Nephron progenitor cell (in vitro differentiated cells): ENCODE measurements at places on chromosomes 4 and X.

DNA sequence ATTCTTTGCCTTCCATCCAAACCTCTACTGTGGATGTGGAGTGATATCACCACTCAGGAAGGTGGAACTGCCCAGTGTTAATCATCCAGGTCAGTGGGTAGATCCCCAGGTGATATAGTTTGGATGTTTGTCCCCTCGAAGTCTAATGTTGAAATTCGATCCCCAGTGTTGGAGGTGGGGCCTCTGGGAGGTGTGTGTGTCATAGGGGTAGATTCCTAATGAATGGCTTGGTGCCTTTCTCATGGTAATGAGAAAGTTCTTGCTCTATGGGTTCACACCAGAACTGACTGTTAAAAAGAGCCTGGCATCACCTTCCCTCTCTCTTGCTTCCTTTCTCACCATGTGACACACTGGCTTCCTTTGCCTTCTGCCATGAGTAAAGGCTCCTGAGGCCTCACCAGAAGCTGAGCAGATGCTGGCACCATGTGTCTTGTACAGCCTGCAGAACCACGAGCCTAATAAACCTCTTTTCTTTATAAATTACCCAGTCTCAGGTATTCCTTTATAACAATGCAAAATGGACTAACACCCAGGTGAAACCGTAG, 6.8 kb upstream of the SOWAHB start:
- no peak for DNase-seq

DNA sequence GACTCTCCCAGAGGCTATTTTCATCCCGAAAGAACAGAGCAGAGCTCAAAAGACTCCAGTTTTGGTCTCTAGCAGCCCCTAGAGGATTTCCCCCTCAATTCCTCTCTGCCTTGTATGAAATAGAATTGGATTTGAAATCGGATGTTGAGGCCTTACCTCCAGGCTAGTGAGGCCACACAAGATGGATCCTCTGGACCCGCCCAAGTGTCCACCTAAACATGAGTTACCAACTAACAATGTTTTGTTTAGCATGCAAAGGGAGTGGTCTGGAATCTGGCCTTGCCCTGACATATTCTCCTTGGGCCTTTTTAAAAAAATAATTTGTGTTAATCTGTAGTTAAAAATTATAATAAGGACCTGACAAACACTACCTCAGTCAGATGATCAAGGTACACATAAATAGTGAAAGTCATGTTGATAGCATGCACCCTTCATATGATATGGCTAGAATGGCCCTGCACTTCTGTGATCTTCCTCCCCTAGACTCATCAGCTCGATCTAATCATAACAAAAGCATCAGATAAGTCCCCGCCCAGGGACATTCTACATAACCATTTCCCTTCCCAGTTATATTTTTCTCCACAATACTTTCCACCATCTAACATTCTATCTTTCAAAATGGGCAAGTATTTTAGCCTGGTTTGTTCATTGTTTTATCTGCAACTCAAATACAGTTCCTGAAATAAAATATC, 6.5 kb downstream of the TLR8 start:
- DNase-seq: no peak

- no peak for DNase-seq
Observed at GRCh38 chrX:48532161-48532560, 7.4 kb upstream of the TBC1D25 start.

DNA sequence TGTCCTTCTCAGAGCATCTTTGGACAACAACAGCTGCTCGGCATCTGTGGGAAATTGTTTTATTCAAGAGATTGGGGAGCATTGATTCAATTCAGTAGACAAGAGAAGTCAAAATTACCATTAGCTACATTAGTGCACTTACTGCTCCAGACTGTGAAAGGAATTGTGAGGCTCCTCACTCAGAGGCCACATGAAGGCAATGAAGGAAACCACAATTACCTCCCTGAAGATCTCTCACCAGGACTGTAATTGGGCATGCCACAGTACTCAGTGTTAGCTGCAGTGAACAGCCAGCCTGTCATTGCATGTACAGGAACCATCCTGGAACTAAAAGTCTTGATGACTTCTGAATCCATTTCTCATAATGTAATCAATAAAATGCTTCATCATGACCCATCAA, 144.8 kb downstream of the PPA2 start:
- DNase-seq: no peak

GRCh38 chr4:107299646-107300045, 263.5 kb upstream of the DKK2 start:
- DNase-seq: no peak

DNA sequence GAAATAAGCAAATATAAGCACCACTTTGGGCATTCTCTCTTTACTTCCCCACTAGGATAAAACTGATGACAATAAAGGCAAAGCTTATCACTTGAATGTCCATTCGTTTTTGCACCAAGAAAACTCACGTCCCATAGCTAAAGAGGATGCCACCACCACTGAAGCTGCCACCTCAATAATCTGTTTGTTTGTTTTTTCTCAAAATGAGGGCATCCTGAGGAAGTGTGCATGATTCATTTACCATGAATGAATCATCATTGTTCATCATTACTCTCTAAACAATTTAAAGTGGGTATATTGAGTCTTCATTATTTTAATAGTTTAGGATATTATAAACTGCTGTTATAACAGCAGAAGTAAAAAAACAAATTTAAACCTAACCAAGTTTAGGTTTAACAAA, 168.2 kb downstream of the DCTD start:
- DNase-seq: no peak

GRCh38 chrX:45445745-45446412, 245.2 kb upstream of the DIPK2B start:
- DNase-seq: no peak

GRCh38 chr4:118969359-118969758, 80.7 kb downstream of the SYNPO2 start:
- peak; percentile 13 for DNase-seq
